ENCODE measurements at places on chromosomes 13 and 19.

DNA sequence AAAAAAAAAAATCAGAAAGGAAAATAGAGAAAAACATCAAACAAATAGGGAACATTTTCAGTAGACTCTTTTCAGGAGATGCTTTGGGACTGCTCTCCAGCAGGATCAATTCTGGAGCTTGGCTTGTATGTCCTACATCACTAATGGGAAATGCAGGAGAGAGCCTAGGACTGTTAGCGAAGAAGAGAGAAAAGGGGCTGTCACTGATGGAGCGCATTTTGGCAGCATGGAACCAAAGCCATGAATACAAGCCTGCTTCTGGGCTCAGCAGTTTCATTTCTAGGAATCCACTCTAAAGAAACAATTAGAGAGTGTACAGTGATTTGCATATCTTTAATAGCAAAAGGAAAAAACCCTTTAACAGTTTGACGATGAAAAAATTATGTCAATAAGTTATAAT is 203.9 kb downstream of the NUFIP1 start:
- DNase-seq, result no peak

GRCh38 chr19:34969721-34970120 is 5.7 kb upstream of the ZNF792 start:
- no peak for DNase-seq

GRCh38 chr19:13420780-13421179 is 85.5 kb downstream of the CACNA1A start:
- no peak for DNase-seq

GRCh38 chr19:4715529-4716221 is 8.0 kb downstream of the DPP9 start:
- DNase-seq, result no peak

DNA sequence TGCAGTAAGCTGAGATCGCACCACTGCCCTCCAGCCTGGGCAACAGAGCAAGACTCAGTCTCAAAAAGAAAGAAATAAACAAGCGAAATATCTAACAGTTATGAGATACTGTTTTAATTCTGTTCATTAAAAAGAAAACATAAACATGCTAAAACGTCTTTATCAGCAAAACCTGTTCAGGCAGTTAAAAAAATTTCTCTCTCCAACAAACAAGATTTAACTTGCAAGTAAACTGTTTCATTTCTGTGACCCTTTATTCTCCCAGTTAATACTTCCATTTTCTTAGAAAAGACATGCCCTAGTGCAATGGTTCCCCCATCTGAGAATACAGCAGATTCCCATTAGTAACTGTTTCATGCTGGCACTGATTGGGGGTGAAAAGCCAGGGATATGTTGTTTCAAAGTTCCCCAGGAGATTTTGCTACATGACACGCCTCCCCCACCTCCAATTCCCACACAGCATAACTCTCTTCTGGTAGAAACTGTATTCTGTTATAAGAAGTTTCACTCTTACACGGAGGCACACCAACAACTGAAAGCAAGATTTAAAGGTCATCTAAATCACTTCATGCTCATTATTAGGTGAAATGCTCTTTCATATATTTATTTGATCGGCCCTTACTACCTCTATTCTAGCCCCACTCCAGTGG is 24.4 kb downstream of the ELF1 start:
- DNase-seq, result no peak

DNA sequence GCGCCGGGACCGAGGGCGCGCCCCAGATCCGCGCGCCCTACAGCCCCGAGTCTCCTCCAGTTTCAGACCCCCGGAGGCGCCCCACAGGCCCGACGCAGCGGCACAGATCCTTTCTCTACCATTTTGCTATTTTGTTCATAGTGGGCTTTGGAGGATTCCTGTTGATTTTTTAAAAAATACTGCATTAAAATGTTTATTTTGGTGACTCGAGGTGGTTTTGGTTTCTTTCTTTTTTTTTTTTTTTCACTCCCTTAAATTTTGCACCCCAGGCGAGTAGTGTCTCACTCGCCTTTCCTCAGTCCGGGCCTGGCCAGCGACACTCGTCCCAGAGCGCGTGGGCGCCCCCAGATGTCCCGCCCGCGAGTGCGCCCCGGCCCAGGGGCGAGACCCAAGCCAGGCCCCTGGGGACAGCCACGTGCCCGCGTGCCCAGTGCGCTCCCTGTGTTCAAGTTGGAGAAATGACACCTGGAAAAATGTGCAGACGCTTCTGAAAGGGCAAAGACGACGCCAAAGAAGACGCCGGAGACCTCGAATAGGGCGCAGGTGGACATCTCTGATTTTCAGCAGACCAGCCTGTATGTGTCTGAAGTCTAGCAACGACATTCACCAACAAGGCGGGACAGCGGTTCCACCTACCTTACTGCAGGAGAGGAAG is 471 bp upstream of the INSR start:
- DNase-seq, result peak; percentile 45

GRCh38 chr19:6693056-6693471 is 23.1 kb upstream of the TNFSF14 start:
- DNase-seq, result no peak

- peak; percentile 91 for DNase-seq
These were observed 162.0 kb upstream of the SOX1 start for GRCh38 chr13:111904701-111905608.

DNA sequence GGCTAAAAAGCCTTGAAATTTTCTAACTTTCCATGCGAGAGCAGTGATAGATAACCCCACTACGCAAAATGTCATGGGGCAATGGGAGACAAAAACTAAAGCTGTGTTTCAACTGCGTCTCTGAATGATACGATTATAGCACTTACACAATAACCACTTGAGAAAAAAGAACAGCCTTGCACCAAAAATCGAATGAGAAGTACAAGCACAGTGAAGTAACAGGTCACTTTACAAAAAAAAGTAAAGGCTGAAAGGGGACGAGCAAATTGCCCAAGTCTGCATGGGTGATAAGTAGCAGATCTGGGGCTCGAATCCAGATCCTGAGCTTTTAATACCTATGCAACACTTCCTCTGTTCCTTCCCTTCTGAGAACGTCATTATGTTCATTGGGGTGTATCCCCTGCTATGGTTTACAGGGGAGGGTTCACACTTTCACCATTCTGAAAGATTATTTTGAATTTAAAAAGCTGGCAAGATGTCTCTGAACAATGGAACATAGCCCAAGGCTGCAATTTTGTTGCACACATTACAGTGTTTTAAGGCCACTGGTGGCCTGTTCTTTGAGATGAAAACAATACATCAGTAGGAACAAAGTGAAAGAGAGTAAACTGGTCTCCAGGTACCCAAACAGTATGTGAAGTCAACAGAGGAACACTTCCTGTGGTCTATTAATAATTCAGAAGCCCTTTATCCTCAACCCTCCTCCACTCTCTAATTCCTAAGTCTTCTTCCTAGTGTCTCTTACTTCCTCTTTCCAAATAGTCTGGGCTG is 3.2 kb downstream of the CPB2 start:
- DNase-seq, result peak; percentile 9

- peak; percentile 73 for DNase-seq
These were observed 68.1 kb downstream of the ABCC4 start for GRCh38 chr13:95233026-95233635.

GRCh38 chr13:44549476-44549875 is 26.7 kb downstream of the TSC22D1 start:
- DNase-seq, result no peak

DNA sequence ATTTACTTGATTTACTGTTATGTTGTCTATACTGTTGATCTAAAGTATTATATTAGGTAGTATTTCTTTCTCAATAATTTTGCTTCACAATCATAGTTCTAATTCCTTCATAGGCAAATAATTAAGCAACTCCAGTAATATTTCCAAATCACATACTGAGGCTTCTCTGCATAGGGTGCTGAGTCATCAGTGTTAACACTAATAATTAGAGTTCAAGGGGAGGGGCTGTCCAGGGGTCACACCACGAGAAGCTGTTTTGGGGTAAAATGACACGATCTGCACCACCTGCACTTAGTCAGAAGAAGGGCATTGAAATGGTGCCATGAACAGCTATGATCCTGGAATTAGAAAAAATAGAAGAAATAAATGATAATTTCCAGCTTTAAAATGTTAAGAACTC is 1230.9 kb upstream of the SLC10A2 start:
- no peak for DNase-seq

DNA sequence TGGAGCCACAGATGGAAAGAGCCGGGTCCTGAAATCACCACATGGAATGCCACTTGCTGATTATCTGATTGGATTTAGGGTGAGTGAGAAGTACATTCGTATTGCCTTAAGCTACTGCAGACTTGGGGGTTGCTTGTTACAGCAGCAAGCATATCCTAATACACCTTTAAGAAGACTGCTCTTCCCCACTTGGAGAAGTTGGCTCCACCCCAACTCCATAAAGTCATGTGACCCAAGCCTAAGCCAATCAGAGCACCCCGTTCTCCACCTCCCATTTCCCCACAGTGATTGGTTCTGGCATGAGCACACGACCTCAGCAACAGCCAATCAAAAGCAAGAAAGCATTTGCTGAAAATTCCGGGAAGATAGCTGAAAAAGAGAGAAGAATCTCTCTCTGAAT is 23.1 kb downstream of the CACNA1A start:
- no peak for DNase-seq

GRCh38 chr13:30900952-30901749 is 4.9 kb upstream of the MEDAG start:
- no peak for DNase-seq

DNA sequence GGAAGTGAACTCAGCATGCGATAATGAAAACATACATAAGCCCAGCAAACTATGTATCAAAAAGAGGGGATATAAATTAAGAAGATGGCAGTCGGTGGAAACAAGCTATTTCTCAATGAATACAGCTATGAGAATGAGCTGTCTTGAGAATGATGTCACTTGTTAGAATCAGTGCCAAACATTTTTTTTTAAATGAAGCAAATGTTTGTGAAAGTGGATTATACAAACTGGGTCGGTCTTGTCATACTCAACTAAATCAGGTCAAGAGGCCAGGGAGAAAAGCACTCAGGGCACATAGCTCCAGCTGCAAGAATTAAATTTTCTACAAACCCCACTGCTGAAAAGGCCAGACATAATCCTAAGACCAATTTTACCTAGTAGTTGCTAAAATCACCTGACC is 1048.4 kb downstream of the SLITRK1 start:
- DNase-seq, result no peak

GRCh38 chr19:13951799-13952153 is 533 bp upstream of the DCAF15 start:
- no peak for DNase-seq

DNA sequence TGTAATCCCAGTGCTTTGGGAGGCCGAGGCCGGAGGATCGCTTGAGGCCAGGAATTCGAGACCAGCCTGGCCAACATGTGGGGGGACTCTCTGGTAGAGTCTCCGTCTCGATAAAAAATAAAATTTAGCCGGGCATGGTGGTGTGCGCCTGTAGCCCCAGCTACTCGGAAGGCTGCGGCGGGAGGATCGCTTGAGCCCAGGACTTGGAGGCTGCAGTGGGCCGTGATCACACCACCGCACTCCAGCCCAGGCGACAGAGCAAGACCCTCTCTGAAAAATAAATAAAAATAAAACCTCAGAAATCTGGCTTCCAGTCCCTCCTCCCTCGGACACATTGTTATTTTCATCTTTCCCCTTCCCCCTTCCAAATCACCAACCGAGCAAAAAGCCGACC is 332 bp downstream of the IRGQ start:
- DNase-seq, result no peak

DNA sequence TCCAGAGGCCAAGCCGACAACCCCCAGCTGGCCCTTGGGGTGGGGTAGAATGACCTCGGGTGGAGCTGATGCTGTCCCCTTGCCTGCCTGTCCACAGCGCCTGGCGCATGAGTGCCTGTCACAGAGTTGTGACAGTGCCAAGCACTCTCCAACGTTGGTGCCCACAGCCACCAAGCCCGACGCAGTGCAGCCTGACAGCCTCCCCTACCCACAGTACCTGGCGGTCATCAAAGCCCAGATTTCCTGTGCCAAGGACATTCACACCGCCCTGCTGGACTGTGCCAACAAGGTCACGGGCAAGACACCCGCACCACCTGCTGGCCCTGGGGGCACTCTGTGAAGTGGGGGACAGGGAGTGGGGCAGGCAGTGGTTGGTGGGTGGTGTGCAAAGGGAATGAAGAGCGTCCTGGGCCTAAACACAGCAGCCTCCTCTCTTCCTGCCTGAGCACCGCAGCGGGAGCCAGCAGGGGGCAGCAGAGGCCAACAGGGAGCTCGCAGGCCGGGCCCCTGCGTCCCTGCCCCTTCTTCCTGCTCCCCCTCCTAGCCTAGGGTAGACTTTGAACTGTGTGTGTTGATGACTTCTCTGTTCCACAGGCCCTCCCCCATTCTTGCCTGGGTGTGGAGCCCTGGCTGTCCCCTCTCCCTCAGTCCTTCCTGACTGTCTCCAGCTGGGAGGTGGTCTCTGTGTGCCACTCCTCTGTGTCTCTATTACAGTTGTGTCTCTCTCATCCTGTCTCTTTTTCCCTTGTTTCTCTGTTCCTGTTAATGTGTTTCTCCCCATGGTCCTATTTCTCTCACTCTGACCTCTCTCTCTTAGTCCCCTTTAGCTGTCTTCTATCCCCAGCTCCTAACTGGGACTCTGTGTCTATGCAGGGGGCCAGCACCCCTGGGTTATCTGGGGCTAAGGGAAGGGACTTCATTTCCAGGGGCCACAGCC is 6.5 kb downstream of the MED29 start:
- DNase-seq, result peak; percentile 44

DNA sequence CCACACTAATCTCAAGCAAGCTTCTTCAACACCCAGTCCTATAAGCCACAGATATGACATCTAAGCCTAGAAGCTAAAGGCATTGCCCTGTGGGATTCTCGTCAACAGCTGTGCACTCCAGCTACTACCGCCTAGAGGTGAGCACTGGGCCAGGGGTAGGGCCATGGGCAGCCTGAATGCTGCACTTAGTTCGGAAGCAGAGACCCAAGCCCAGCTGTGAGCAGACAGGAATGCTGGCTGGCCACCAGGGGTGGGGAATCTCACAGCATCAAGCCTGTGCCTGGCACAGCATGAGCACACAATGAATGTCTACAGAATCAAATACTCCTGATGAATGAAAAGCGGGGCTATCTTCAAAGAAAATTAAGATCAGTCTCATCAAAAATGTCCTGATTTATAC is 167.5 kb upstream of the UBL3 start:
- DNase-seq, result no peak

GRCh38 chr13:113802090-113802531 is 43.1 kb downstream of the TMEM255B start:
- no peak for DNase-seq

DNA sequence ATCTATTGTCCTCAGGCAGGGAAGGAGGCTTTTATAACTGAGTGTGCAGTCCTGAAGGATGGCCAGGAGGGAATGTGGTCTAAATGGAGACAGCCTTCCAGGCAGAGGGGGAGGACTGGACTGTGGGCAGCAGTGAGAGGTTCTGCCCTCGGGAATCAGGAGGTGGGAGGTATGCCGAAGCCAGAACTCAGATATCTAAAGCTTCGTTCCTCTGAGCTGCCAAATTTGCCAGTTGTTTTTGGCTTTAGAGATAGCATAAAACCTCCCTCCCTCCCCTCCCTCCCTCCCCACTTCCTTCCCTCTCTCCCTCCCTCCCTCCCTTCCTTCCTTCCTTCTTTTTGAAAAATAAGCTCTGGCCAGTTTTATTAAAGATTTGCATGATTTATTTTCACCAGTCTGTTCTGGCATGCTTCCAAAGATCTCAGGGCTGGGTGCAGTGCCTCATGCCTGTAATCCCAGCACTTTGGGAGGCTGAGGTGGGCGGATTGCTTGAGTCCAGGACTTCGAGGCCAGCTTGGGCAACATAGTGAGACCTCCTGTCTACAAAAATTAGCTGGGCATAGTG is 2.4 kb downstream of the MEDAG start:
- DNase-seq, result no peak
